Fibroblast of skin of right quadriceps (primary cell): ENCODE measurements at places on chromosomes 6 and 20.

GRCh38 chr20:41738604-41739206, 120.5 kb upstream of the CHD6 start:
- peak; percentile 24 for DNase-seq

DNA sequence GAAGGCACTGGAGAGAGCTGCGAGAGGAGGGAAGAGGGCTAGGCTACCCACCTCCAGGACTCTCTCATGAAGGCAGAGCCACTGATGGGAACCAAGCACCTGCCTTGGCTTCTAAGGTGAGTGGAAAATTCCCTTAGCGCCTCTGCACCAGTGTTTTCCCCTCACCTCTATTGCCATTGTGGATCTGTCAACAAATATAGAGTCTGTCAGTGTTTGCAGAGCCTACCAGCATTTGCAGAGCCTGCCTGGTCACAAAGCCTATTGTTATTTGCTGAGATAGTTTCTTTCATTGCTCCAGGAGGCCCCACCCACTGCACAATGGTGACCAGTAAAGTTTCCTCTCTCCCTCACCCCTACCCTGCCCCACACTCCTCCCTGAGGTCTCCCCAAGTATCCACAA, 141.9 kb downstream of the MRPL14 start:
- DNase-seq: no peak

DNA sequence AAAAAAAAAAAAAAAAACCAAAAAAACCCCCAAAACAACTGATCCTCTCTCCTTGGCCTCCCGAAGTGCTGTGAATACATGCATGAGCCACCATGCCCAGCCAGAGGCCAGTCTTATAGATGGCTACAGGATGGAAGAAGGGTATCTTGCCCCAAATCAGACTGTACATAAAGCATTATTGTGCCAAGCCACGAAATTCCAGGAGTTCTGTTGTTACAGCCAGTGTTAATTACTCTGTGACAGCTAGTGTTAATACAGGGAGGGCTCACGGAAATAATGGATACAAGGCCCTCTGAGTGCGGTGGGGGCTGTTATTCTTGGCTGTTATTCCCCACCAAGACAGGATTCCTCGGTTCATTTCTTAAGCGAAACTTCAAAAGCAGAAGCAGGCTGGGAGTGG, 1.4 kb upstream of the CLPSL2 start:
- DNase-seq: no peak

GRCh38 chr20:20752712-20753111, 40.3 kb upstream of the RALGAPA2 start:
- no peak for DNase-seq

DNA sequence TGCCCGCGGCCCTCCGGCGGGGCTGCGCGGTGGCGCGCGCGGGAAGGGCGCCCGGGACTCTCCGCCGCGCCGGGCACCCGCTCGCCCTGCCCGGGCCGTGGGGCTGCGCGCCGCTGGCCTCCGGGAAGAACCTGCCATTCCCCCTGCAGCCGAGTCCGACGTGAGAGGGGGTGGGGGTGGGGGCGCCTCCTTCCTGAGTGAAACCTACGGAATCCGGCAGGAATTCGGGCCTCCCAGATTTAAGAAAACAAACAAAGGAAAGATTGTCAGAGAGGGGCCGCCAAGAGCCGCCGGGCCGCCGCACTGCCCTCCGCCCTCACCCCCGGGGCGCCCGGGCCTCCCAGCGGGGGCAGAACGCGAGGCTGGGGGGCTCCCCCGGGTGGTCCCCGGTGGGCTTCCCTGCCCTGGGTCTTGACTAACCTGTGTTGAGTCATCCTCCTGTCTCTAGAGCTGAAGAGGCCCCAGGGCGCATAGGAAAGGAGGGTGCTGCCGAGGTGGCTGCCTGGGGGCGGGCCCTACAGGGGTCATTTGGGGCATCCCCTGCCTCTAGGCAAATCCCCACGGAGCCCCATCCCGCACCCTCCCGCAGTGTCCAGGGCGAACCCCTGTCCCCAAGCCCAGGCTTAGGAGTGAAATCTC, 42.2 kb upstream of the FOXP4 start:
- DNase-seq: peak; percentile 74

- peak; percentile 32 for DNase-seq
Observed at GRCh38 chr6:1695546-1696462, 86.1 kb downstream of the FOXC1 start.

- no peak for DNase-seq
Observed at GRCh38 chr6:16383607-16384206, 145.3 kb downstream of the GMPR start.

DNA sequence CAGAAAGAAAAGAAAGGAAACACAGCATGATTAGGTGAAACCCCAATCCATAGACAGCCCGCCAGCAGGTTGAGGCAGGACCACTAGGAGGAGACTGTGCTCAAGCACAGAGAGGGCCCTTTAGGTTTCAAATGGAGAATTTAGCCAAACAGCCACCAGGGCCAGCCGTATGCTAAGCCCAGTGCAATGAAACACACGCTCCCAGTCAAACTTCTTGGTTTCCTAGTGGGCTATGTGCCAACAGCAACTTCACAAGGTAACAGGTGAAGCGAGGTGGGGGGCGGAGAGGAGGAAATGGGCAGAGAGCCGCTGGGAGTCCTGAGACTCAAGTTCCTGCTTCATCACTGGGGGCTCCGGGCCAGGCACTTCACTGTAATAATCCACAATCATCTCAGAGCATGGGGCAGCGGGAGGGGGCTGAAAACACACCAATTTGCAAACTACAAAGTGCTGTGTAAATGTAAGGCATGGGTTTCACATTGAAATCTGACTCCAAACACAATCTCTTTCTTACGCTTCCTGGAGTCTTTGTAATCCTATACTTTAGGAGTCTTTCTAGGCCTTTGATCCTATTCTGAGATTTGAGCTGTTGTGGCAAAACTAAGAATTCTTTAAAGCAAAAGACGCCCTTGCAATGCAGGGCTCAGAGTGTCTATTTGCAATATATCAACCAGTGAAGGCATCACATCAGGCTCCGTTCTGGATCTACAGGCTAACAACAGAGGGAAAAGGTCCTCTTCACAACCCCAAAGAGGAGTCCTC, 117.3 kb downstream of the OPRM1 start:
- peak; percentile 48 for DNase-seq
